ENCODE measurements at places on chromosomes 6 and 20.

GRCh38 chr6:68741501-68742386 is 106.7 kb downstream of the ADGRB3 start:
- DNase-seq: no peak

DNA sequence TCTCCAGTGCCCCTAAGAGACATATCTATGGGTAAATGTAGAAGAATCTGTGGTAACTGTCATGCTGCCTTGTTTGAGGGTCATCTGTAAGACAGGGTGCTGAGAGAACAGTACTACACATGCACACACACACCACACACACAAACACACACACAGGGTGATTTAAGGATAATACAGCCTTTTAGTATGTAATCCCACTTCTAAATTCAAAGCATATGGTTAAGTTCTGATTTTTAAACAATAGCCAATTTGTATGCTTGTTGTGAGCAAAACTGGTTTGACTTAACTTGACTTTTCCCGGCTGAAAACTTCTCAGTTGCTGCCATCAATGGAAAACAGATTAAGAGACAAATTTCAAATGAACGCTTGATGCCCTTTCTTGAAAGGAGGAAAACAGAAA is 241.8 kb downstream of the ADGRG6 start:
- DNase-seq: no peak

GRCh38 chr6:1137849-1138248 is 174.0 kb upstream of the FOXQ1 start:
- DNase-seq: no peak

- no peak for DNase-seq
Measured at GRCh38 chr6:45818655-45819054, 197.0 kb downstream of the CLIC5 start.

GRCh38 chr20:1566701-1567100 is 9.2 kb upstream of the SIRPD start:
- no peak for DNase-seq

GRCh38 chr20:62387933-62388635 is 1.2 kb downstream of the RPS21 start:
- DNase-seq: no peak

DNA sequence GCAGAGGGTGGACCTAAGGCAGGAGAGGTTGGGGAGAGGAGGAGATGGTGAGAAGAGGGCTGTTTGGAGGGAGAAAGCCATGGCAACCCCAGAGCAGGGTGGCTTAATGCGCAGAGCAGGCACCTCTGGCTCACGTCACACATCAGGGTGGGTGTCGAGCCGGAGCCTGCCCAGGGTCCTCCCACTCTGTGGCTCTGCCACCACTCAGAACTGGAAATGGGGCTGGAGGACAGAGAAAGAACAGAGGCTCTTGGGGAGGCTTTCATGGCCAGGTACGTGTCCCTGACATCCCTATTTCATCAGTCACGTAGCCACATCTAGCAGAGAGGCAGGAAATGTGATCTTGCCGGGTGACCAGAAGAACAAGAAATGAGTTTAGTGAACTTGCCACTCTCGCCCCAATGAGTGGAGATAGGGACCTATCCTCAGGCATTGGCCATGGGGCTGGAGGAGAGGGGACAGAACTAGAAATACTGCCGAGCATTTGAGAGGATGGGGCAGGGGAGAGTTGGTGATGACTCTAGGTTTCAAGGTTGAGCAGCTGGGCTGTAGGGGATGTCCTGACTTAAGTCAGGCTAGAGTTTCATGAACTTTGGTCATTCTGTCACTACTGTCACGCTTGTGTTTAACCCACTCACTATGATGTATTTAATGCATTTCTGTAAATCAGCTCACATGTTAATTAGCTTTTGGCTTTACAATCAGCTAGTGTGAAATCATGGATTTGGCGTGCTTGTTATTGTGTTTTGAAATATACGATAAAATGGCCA is 52.7 kb downstream of the CDH26 start:
- DNase-seq: no peak

DNA sequence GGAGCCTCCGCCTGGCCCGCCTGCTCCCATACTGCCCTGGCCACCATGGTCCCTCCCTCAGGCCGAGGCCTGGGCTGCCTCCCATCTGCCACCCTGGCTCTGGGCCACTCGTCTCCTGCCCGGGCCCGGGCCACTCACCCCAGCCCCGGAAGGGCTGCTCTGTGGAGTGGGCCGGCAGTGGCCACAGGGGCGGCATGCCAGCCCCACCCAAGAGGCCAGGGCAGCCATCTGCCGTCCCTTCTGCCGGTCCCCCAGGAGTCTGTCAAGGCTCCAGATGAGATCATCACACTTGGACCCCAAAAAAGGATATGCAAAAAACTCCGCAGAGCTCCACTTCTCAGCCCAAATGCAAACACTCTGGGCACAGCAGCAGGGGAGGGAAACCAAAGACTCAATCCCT is 23.8 kb upstream of the TLDC2 start:
- no peak for DNase-seq

- DNase-seq: no peak
Measured at GRCh38 chr20:9483131-9483530, 31.3 kb upstream of the LAMP5 start.

DNA sequence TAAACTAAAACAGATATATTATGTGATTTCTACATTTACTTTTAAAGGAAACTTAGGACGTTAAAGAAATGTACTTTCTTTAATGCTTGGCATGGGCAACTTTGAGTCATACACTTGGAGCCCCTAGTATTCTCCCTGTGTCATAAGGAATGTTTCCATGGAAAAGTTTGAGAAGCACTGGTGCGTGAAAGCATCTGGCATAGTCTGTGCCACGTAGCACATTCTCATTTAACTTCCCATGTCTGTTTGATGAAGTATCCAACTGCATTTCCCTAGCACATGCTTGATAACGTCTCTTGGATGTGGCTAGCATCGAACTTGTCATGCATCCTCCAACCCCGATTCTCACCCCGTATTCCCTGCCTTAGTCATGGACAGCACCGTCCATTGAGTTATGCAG is 172.0 kb downstream of the TBC1D7 start:
- DNase-seq: no peak
